Stimulated activated CD4-positive, alpha-beta T cell treated with anti-CD3 and anti-CD28 coated beads, Interleukin-4, amount 100 ng/mL, for 48 hours (primary cell): ENCODE measurements at places on chromosomes 1 and 21.

GRCh38 chr1:64884261-64885040, 81.9 kb downstream of the JAK1 start:
- DNase-seq, result no peak

- DNase-seq, result no peak
These were observed 20.3 kb downstream of the C2CD2 start for GRCh38 chr21:41933313-41934079.

- DNase-seq, result no peak
These were observed 507.1 kb upstream of the ZRANB2 start for GRCh38 chr1:71587961-71588360.

DNA sequence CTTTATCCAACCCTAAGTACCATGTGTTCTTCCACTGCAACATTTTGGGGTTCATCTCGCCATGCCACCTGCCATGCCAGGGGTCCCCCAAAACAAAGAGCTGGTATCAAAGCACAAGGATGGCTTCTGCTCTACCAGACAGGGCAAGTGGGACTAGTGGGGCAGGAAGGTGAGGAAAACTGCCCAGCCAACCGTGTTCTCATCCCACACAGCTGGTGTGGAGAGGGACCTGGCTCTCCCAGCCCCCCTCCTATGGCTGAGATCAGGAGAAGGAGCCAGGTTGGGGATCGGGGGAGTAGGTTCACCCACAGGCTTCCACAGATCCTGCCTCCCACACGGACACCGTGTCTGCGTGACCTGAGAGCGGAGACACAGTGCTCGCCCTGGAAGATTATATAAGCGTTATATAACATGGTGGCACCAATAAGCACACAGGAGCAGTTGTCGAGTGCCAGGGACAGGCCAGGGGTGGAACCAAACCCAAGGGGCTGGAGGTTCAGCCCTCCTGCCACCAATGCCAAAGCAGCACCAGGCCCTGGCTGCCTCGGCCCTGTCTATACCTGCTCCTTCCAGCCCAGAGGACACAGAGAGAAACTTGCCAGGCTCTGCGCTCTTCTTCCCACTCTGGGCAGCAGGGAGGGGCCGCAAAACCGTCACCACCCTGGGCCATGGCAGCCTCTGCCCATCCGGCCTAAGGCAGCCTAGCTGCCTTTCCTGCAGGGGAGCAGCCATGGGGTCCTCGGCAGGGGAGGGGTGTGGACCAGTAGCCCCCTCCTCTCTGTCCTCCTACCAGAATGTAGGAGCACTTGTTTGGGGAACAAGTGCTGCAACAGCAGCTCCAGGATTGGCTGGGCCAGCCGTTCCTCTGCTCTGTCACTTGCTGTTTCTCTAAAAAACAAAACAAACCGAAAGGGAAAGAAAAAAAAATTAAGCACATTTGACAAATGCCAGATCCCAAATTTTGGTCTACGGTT, 43.5 kb downstream of the CD34 start:
- DNase-seq, result no peak

DNA sequence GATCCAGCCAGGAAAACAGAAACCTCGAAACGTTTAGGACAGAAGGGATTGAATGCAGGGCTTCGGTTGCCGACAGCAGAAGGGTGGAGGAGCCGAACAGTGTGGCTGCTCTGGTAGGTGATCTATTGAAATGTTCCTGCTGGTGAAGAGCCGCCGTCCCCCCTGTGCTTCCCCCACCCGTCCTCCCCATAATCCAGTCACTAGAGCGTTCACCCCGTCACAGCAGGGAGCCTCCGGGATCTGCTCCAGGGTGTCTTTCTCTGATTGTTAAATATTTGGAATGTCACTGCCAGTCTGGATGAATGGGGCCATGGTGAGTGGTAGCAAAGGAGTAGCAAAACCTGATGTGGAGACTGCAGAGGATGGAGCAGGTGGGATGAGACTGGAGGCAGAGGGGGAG, 255.1 kb upstream of the CSF3R start:
- no peak for DNase-seq

DNA sequence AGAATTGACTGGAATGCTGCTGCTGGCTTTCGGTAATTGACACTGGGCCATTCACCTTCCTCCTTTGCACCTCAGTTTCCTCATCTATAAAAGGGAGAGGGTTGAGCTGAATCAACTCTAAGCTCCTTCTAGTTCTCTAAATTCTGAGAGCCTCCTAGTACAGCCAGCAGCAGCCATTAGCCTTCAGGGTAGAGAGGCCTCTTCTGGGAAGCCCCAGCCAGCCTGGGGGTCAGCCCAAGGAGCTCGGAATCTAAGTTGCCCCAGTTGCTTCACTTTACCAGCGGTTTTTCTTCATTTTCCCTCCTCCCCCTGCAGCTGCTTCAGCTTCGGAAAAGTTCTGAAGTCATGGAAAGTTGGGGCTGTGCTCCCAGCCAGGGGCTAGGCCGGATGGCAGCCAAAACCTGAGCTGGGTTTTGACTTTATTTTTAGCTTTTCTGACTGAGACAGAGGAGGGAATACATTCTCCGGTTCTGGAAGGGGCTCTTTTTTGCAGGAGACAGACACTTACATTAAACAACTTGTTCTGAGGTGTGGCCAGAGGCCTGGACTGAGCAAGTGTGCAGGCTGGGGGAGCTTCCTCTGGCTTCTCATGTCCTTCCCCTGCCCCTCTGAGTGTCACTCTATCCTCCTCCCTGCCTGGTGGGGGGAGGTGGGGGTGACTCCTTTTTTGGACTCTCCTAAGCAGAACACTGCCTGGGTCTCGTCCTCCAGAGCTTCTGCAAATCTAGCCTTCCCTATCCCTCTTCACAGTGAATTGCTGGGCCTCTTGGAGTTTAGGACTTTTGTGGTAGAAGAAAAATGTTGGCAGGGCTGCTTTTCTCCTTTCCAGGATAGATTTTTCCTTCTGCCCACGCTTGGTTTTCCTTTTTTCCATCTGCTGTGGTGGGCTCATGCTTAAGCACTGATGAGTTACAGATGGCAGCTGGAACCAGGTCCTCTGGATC, 14.4 kb downstream of the LMNA start:
- no peak for DNase-seq

- no peak for DNase-seq
These were observed 432.8 kb downstream of the MATN1 start for GRCh38 chr1:30290581-30290980.

GRCh38 chr1:2555634-2556276, 416 bp upstream of the TNFRSF14 start:
- peak; percentile 75 for DNase-seq

DNA sequence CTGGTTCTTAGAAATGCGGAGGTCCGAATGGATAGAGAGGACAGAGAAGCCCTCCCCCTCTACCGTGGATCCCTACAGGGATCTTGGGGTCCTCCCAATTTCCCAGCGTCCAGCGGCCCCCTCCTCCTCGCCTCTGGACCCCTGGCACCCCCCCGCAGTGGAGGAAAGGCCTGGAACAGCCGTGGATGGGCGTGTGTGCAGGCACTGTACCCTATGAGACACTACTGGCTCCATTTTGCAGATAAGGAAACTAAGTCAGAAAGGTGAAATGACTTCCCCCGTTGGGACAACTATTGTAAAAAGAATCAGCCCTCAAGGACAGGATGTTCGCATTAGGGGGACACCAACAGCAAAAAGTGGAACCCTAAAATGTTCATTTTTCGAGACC, 931 bp upstream of the CLSTN1 start:
- no peak for DNase-seq

- DNase-seq, result no peak
These were observed 104.4 kb upstream of the SERBP1 start for GRCh38 chr1:67534627-67535065.

DNA sequence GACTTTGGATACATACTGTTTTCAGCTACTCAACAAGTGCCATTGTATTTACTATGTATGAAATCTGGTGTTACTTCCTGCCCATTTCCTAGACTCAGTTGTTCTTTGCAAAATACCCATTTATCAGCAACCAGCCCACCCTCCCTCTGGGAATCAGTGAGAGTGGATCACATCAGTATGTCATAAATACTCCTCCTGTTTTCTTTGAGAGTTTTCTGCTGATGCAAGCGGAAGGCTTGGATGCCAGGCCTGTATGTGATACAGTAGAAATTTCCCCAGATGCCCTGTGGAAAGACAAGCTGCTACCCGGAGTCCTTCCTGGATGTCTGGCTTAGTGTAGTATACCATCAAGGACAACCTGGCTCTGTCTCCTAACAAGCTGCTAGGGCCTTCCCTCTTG, 2.4 kb upstream of the PTPRC start:
- no peak for DNase-seq

- DNase-seq, result no peak
These were observed 19.0 kb downstream of the YARS1 start for GRCh38 chr1:32798191-32798590.

DNA sequence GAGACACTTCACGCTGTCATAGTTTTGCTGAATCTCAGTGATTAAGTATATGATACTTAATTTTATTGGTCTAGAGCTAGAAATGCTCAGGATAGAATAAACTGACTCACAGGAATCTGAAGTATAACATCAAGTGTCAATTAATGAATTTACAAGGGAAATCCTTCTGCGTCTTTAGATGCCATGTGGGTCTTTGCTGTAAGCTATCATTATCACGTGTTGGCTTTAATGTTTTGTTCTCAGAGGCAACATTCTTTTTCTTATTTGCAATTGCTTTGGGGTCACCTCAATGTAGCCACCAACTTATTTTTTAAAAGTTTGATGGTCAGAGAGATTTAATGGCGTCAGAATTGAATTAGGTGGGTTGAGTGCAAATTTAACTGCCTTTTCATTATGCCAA, 680.1 kb upstream of the PTBP2 start:
- no peak for DNase-seq

DNA sequence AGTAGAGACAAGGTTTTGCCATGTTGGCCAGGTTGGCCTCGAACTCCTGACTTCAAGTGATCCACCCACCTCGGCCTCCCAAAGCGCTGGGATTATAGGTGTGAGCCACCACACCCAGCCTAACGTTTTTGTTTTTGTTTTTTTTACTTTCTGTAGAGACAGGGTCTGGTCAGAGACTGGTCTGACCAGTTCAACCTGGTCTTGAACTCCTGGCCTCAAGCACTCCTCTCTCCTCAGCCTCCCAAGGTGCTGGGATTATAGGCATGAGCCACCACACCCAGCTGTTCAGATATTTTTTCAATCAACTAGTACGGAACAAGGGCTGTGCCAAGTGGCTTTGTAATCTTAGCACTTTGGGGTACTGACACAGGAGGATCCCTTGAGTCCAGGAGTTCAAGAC, 209.5 kb downstream of the RERE start:
- DNase-seq, result no peak

DNA sequence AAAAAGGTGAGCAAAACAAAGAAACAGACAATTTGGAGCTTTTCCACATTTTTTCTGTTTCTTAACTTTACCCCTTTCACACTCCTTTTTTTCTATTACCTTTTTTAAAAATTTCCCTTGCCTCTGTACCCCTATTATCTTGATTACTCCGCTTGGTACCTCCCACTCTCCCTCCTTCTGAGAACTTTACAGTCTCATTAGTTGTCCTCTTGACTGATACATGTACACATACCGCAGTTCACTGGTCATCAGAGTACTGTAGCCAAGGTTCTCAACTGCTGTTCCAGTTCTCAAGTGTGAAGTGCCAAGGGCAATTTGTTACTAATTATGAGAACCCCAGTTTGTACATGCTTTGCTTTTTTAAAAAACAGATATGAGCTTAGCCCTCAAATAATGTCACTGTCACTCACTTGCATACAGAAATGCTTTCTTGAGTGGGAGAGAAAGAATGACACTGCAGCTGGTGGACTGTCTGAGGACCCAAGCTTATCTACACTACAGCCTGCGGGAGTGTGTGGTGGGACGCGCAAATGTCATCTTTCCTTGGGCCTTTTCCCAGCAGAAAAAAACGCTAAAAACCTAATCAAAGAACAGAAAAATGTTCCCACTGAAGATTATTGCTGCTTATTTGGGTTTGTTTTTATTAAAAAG, 160.8 kb downstream of the DISP1 start:
- DNase-seq, result no peak

DNA sequence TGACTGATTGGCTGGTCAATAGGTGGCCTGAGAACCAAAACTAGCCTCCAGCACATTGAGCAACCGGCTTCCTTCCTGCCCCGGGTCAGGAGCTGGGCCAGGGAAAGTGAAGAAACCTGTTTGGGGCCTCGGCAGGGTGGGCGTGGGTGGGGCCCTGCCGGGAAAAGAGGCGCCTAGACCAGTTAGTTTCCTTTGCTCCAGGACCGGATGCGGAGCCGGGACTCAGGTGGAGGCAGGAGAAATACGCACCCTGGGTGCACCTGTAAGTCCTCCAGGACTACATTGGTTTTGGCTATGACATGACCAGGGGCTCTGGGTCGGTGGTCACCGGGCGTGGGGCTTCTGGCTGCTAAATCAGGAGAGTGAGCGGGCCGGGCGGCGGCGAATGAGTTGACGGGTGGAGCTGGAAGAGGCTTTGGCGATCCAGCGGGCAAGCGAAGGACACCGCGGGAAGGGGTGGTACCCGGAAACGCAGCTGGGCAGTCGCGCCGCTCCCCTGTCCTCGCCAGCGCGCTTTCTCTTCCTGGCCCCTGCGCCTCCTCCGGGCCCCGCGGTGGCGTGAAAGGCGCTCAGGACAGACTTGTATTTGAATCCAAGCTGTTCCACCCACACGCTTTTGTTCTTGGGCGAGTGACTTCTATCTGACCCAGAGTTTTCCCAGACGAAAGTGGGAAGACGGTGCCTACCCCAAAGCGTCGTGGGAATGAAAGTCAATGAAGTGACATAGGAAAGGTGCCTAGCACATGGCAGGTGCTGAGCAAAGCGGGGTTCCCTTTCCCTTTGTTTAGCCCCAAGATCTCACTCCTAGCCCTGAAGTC, 30.6 kb upstream of the JUN start:
- no peak for DNase-seq

GRCh38 chr1:208108213-208108608, 136.0 kb downstream of the PLXNA2 start:
- no peak for DNase-seq

GRCh38 chr1:77642196-77642595, 40.3 kb downstream of the ZZZ3 start:
- no peak for DNase-seq

DNA sequence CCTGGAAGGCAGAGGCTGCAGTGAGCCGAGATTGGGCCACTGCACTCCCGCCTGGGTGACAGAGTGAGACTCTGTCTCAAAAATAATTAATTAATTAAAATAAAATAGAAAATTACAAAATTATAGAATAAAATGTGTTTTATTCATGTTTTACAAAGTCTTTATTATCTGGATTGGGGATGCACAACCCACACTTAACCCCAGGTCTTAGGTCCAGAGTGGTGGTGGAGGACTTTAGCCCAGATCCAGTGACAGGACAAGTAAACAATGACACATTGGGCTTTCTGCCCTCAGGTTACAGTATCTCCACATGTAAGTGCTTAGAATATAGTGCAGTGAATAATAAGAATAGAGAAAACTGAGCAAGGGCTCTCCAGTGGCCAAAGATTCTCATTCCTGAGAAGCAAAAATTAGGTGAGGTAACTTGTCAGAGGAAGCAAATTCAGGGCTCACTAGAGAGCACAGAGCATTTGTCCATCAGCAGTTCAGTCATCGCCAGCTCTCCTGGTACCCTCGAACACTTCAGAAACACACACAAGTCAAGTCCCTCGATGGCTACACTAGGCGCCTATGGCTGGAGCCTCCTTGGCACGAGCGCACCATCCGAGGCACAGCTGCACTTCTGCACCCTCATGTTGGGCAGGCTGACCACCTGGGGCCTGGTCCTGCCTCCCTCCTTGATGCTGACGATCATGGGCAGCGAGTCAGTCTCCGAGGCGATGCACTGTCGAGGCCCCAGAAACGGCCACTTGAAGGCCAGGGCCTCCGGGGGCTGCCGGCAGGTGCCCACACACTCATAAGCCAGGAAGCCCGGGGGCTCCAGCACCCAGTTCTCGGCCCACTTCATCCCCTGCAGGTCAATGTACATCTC, 2.6 kb downstream of the LEFTY1 start:
- DNase-seq, result no peak

GRCh38 chr1:54864460-54865208, 22.4 kb downstream of the DHCR24 start:
- no peak for DNase-seq

GRCh38 chr21:35236090-35236489, 187.0 kb upstream of the RUNX1 start:
- DNase-seq, result no peak
